Hippocampal formation (tissue), 2 donors: ENCODE measurements at places on chromosomes 7 and 10.

GRCh38 chr7:71601851-71602250, 469.9 kb downstream of the GALNT17 start:
- DNase-seq, result no peak

DNA sequence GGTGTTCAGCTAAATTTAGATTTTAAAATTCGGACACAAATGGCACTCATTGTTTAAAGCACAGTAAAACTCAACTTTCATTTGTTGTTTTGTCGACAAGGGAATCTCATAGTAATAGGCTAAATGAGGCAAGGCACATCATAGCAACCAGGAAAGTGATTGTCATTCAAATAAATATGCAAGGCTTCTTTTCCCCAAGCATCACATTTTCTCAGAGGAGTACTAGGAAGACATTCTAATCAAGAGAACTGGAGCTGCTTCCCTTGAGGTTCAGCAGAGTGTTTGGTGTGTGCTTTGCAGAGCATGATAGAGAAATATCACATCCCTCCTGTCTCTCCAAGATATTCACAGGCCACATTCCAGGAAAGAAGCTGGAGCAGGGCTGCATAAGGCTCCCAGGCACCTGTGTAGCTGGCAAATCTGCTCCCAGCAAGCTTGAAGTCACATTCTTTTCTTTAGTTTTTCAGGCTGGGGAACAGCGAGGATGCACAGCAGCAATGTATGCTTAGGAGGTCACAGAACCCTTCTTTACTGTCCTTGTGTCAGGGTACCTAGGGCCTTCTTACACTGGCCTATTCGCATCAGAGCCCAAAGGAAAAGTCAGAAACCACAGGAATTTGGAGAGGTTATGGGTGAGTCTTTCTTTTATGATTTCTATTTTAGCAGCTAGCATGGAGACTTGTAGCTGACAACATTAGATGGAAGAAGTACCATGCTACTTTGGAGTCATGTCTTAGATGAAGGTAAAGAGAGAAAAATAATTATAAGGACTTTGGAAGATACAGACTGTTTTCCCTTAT, 95.9 kb upstream of the HDAC9 start:
- DNase-seq, result no peak

DNA sequence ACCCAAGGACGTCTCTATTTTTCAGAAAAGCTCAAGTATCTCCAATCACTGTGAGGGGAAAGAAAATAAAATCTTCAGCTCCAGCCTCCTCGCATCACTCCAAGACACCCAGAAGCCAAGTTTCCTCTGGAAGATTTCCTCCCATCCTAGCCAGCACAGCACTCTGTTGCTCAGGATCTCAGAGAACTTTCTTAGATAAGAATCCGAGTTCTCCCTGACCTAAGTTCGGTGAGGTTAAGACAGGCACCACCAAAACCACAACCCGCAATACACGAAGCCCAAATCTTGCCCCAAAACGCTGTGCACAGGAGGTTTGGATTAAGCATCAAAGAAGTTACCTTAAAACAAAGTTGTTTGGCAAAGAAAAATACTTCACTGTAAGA, 4.2 kb downstream of the FAM53B start:
- no peak for DNase-seq

GRCh38 chr7:91910171-91910570, 29.7 kb upstream of the MTERF1 start:
- no peak for DNase-seq

DNA sequence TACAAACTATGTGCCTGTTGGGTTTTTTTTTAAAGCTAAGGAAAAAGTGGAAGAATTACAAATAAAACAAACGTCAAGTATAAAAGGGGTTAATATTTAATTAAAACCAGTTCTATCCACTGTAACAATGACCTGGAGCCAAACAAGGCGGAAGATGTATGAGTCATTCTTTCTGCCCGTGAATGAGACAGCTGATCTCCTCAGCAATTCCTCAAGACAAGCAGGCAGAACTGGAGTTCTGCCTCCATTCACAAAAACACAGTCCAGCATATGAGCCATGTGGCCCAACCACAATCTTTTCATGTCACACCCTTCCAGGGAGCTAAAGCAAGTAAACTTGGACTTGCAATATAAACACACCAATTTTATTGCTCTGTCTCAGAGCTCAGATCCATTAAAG, 8.4 kb downstream of the ETV1 start:
- DNase-seq, result no peak

DNA sequence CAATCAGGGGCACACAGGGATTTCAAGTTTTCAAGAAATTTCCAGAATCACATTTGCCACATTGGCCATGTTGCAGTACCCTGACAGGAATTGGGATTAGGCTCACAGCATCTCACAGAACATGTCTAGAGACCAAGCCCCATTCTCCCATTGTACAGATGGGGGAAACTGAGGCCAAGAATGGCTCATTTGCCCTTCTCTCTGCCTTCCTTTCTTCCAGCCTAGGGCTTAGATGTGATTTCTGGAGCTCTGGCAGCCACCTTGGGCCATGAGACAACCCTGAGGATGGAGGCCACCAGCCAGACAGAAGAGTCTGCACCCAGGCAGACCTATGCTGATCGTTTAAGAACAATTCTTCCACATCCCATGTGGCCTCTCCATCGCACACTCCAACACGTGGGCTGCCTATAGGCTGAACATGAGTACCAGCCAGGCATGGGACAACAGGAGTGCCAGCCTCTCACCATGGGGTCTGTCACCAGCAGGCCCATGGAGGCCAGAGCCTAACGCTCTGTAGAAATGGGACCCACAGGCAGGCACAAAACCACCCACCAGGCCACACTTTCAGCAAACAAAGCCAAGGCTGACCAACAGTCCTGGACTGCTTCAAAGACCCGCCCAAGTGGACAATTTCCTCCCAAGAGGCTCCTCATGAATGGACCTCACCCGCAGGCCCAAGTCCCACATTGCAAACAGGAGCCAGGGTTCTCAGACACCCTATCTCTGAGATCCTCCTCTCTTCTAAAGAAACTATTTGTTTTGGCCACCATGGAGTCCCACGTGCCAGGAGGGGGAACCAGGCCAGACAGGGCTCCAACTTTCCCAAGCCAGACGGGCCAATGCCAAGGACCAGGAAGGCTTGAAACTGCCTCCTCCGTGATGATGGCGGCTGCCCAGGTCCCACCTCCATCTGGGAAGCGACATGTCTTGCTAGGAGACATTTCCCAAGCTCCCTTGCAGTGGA, 20.7 kb downstream of the PDGFA start:
- DNase-seq, result no peak

DNA sequence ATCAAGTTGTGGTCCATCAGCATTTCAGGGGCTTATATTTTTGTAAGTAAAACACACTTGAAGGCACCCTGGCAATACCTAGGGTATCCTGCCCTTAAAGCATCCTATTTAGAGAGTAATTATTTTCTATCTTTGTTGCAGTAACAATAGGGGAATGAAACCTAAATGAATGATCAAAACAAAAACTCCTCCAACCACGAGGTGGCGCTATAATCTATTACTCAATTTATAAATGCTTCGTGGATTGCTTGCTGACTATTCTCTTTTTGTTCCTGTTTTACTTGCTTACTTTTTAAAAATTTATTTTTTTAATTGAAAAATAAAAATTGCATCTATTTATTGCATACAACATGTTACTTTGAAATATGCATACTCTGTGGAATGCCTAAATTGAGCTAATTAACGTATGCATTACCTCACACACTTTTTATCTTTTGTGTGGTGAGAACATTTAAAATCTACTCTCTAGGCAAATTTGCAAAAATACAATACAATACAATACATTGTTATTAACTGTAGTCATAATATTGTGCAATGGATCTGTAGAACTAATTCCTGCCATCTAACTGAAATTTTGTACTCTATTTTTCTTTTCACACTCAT, 147.7 kb upstream of the BMPER start:
- DNase-seq, result peak; percentile 67

- DNase-seq, result peak; percentile 47
Measured at GRCh38 chr10:133608855-133609254, 17.7 kb downstream of the FRG2B start.

- no peak for DNase-seq
Measured at GRCh38 chr10:8059191-8059936, 4.9 kb downstream of the GATA3 start.

DNA sequence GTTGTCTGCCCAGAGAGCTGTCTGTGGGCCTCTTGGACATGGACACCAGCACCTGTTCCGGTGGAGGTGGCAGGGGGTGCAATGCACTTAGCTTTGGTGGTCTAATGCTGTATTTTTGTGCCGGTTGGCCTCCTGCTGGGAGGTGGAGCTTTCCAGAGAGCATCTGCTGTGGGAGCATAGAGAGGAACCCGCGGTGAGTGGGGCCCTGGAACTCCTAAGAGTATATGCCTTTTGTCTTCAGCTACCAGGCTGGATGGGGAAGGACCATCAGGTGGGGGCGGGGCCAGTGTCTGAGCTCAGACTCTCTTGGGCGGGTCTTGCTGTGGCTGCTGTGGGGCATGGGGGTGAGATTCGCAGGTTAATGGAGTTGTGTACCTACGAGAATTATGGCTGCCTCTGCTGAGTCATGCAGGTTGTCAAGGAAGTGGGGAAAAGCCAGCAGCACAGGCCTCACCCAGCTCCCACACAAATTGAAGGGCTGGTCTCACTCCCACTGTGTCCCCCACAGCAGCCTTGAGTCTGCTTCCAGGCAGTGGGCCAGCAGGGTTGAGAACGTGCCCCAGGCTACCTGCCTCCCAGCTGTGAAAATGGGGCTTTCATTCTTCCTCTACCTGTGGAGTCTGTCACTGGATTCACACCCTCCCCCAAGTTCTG, 29.0 kb downstream of the JAKMIP3 start:
- DNase-seq, result no peak

DNA sequence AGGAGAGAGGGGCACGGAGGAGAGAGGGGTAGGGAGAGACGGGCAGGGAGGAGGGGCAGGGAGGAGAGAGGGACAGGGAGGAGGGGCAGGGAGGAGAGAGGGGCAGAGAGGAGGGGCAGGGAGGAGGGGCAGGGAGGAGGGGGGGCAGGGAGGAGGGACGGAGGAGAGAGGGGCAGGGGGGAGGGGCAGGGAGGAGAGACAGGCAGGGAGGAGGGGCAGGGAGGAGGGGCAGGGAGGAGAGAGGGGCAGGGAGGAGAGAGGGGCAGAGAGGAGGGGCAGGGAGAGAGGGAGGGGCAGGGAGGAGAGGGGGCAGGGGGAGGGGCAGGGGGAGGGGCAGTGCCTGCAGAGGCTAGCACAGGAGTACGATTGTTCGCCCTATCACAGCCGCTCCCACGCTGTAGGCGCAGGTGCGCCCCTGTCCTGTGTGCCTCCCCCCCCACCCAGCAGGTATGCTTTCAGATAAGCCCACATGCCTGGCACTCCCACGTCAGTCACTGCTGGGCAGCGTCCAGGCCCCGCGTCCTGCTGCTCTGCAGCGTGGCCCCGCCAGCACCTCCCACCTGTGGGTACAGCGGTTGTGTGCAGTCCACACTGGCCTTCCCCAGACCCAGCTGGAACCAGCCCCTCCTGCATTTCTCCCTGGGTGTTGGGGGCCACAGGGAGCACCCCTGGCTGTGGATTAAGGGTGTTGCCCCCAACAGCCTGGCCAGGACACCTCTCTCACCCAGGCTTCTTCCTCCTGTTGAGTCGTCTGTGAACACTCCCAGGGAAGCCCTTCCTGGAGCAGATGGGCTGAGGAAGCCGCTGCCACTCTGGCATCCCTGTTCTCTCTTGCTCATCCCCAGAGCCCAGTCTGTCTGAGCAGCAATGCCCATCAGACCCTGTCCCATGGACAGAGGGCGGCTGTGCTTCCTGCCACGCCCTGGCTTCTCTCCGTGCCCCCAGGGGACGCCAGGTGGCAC, 10.8 kb downstream of the NKX6-2 start:
- peak; percentile 90 for DNase-seq

DNA sequence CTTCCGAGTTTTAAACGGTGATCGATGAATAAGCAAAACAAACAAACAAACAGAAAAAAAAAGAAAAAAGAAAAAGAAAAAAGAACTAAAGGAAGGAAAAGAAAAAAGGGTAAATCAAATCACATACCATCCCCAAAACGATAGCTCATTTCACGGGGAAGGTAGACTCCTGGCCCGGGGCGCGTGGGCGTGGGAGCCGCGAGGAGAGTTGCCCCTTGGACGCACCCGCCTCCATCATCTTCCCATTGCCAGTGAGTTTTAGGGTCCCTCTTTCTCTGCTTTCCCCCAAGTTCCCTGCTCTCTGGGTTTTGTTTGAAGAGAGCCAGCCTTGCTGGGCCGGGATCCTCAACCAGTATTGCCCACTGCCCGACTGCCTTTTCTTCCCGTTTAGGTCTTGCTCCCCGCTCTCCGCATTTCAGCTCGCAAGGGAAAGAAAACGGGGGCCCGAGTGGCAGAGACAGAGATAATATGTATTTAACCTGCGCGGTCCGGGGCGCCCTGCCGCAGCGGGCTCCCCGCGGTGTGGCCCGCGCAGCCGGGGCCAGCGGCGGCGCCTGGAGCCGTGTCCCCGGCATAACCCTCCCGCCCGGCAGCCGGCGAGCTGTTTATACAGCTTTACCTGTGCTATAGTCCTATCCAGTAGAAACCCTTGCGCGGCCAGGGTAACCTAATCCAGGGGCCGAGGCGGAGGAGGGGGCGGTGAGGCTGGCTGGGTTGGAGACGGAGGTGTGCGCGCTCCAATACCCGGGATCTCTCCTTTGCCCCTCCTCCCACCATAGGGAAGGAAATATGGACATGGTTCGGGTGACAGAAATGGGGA, 5.2 kb upstream of the GATA3 start:
- no peak for DNase-seq

DNA sequence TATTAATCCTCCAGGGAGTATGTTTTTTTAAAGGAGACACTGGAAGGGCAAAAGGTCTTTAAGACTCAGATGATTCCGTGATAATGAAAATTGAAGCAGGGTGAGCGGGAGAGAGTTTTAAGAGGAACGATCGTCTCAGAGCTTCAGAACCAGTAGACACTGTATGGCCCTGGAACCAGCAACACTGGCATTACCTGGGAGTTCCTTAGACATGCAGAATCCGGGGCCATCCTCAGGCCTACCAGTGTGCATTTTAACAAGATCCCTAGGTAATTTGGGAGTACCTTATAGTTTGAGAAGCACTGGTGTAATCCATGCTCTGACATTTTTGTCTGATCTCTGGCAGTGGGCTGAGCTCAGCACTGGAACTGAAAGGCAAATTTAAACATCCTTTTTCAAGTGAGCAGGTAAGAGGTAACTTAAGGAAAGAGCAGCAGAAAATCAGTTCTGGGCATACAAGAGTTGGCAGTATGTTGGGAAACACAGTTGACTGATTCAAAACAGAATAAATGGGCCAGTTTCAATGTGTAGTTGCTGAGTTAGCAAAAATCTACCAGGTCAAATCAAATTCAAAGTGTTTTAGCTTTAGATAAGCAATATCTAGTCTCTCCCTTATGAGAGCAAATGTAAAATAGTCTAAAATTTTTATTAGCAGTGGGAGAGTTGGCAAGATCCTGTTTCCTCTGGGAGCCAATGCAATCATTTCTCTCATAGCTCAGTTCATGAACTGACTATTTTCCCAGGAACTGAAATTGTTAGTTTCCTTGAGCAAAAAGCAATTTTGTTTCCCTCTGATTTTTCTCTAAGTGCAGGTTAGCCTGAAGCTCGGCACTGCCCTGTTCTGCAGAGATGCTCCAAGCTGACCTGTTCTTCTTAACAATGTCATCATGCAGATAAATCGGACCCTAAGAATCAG, 97.2 kb upstream of the ELMO1 start:
- no peak for DNase-seq

GRCh38 chr7:121414436-121414835, 18.3 kb upstream of the FAM3C start:
- no peak for DNase-seq

GRCh38 chr7:100875356-100875751, 451 bp downstream of the SRRT start:
- no peak for DNase-seq

- DNase-seq, result no peak
Measured at GRCh38 chr7:16741676-16742075, 11.9 kb upstream of the TSPAN13 start.

GRCh38 chr7:47327698-47328391, 254.1 kb downstream of the TNS3 start:
- peak; percentile 84 for DNase-seq
